ENCODE measurements at places on chromosomes 2 and 18.
A peak's percentile ranks its signal among the peaks of the same experiment; 100 is the strongest.

DNA sequence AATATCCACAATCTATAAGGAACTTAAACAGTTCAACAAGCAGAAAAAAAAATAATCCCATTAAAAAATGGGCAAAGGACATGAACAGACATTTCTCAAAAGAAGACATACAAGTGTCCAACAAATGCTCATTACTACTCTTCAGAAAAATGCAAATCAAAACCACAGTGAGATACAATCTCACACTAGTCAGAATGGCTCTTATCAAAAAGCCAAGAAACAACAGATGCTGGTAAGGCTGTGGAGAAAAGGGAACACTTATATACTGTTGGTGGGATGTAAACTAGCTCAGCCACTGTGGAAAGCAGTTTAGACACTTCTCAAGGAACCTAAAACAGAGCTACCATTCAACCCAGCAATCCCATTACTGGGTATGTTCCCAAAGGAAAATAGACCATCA, 7.2 kb upstream of the CRYGB start:
- DNase-seq = no peak

DNA sequence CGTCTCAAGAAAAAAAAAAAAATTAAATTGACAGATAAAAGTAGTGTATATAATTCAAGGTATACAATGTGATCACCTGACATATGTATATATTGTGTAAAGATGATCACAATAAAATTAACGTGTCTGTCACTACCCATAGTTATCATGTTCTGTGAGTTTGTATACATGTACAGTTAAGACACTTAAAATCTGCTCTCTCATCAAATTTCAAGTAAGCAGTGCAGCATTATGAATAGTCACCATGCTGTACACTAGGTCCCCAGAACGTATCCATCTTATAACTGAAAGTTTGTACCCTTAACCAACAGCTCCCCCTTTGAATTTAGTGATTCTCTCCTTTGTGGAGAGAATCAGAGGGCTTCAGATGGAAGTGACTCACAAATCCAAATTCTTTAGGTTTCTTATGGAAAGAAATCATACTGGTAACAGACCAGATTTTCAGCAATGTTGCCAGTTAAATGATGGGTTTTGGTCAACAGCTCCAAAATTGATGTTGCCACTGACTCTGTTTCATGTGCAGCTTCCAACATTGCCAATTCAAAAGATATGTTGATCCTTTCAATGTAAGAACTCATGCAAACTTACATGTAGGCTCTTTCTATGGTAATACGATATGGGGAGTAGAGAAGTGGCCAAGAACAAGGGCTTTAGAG, 281.5 kb downstream of the AFF3 start:
- DNase-seq = no peak

- DNase-seq = no peak
Observed at GRCh38 chr2:133235968-133236367, 332.3 kb downstream of the NCKAP5 start.

DNA sequence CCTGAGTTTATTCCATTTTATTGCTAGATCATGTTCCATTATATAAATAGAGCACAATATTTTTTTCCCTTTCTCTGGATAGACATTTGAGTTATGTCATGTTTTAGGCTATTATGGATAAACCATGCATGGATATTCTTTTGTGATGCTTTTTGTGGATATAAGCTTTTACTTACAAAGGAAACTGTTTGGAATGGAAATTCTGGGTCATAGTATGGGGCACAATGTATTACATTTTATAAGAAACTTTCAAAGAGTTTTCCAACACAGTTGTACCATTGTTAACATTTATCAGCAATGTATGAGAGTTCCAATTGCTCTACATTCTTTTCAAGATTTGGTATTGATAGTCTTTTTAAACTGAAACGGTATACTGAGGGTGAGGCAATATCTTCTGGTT, 749.4 kb downstream of the SOCS6 start:
- DNase-seq = no peak

GRCh38 chr18:23605941-23606340, 19.6 kb upstream of the NPC1 start:
- DNase-seq = no peak

GRCh38 chr18:44840058-44840790, 159.5 kb downstream of the SETBP1 start:
- DNase-seq = no peak

GRCh38 chr2:146818122-146818521, 1026.7 kb upstream of the ACVR2A start:
- no peak for DNase-seq

GRCh38 chr2:172554352-172555271, 1.3 kb upstream of the PDK1 start:
- DNase-seq = peak; percentile 42

GRCh38 chr2:82524826-82525225, 1934.3 kb downstream of the SUCLG1 start:
- DNase-seq = no peak

DNA sequence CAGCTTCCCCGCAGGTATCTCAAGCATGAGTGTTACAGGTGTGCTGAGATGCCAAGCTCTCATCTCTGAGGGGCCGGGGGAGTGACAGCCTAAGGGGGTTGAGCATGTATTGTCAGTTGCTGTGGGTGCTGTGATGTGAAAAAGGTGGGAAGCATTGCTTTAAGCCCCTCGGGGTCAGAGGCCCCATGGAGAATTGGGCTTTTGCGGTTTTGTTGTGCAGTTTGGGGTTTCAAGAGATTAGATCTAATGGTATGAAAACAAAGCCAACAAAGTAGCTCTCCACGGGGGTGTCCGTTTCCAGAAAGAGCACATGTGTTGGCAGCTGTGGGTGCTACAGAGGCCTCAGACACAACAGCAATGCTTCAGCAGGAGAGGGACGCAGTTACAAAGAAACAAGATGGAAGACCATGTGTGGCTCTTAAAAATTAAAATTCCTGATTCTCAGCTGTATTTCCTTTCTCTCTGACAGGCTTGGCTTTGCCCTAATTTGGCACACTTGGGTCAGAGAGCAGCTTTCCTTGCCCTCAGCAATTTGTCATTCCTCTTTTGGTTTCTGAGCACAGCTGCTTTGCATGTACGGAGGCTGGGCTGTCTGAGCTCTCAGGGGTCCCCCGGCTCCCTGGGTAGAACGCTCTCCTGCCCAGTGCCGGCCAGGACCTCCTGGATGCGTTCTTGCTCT, 69.9 kb downstream of the TMEM247 start:
- DNase-seq = no peak

GRCh38 chr2:234722176-234722575, 225.3 kb upstream of the ARL4C start:
- DNase-seq = no peak

DNA sequence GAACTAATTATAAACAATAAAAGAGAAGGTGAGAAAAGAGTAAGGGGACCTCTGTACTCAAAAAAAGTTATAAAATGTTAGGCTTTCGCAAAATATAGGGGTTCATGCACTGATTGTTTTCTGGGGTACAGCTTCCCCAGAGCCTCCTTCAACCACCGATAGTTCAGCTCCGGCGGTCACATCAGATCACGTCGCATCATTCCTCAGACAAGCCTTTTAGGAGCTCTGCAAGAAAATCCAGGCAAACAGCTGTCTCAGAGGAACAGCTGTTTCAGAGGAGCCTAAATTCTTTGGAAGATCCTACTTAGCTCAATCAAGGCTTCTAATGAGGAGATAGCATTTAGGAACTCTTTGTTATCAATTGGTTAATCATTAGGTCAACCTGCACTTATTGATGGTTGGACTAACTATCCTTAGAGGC, 78.7 kb downstream of the MYCN start:
- DNase-seq = no peak

GRCh38 chr2:114281188-114281587, 161.3 kb upstream of the DPP10 start:
- no peak for DNase-seq

DNA sequence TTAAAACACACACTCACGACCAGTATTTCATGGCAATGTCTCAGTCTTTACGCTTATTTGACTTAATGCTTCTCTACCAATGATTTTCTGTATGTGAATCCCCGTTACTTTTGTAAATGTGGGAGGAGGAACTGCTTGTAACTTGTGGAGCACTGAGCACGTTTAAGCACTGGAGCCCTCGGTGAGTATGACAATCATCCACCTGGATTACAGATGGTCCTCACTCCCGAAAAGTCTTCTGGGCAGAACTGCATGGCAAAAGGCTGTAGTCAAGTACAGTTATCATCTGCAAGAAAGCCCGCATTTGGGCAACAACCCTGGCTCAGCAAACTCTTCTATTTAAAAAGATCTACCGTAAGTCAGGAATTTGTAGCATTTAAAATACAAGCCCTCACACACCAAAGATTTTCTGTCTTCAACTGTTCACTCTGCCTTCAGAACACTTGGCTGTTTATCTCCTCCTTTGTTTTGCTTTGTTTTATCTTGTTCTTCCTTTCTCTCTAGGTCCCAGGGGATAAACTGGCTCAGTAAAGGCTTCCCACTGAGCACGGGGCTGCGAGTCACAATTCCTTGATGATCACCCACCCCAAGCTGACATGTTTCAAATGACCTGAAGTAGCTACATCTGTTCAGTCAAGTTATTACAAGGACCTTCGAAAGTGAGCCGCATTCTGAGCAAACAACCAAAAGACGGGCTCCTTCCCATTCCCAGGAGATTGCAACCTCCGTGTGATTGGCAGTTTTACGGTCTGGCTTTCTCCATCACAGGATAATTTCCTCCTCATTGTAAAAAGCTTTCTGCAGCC, 102.2 kb downstream of the DLGAP1 start:
- DNase-seq = no peak

DNA sequence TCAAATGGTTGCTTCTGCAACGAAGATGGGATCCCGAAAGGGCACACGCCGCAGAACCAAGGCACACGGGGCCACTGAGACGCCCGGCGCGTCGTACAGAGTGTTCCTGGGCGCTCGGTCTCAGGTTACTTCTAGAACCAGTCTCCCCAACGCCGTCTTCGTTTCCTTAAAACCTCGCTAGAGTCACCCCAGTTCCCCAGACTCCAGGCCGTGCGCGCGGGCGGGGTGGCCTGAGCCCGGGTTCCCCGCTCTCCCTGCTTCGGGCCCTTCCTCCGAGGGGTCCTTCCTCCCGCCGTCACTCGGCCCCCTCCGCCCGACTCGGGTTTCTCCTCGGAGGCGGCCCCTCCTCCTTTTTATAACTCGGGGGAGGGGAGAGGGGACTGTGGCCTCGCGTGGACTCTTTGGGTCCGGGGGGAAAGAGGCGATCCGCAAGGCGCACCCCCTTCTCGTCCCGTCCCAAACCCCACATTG, 774 bp upstream of the FZD7 start:
- DNase-seq = no peak

DNA sequence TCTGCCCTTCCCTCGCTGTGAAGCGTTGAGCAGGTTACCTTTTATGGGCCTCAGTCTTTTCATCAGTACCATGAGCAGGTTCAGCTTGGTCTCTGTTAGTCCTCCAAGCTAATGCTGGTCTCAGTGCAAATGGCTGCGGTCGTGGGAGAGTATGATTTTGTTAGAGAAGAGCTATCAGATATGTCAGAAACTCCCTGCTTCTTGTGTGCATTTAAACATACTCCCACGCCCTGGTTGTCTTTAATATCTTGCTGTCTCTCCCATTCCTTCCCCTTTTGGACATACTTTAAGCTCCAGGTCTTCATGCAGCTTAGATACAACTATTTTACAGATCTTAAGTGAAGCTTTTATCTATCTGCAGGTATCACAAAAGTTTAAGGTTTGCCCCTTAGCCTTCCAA, 62.9 kb downstream of the EFR3B start:
- no peak for DNase-seq

- DNase-seq = peak; percentile 87
Observed at GRCh38 chr2:61470965-61471904, at the start of gene USP34. Gene USP34, minus strand, starts transcription at chr2:61471087. Its CDS starts 395 bp downstream, at chr2:61470692.

- no peak for DNase-seq
Observed at GRCh38 chr2:235773188-235773928, 279.5 kb downstream of the AGAP1 start.

- no peak for DNase-seq
Observed at GRCh38 chr18:79394534-79395307, 1.0 kb upstream of the NFATC1 start.

GRCh38 chr18:33711514-33711913, 133.5 kb downstream of the ASXL3 start:
- DNase-seq = no peak

GRCh38 chr2:238817382-238817781, 30.5 kb upstream of the TWIST2 start:
- no peak for DNase-seq

DNA sequence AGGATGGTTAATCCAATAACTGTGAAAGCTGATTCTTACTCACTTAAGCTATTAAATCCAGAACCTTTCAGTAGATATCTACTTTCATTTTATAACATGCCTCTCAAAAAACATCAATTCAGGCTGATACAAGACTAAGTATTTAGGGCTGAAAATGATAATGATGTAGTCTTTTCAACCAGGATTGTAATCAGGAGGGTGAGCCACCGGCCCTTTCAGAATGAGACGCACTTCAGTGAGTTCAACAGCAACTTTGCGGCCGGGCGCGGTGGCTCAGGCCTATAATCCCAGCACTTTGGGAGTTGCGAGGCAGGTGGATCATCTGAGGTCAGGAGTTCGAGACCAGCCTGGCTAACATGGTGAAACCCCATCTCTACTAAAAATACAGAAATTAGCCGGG, 30.4 kb downstream of the RBMS1 start:
- no peak for DNase-seq

- no peak for DNase-seq
Observed at GRCh38 chr18:35185771-35186170, 55.1 kb upstream of the ZNF397 start.

Measured in GF-D8 (cell line).